ENCODE measurements at places on chromosomes 2 and 18. TPM values are rescaled to one million over a fixed set of nuclear protein-coding genes. Genes with fewer than 3 reads are reported as not detected.
A peak's percentile ranks its signal among the peaks of the same experiment; 100 is the strongest.

DNA sequence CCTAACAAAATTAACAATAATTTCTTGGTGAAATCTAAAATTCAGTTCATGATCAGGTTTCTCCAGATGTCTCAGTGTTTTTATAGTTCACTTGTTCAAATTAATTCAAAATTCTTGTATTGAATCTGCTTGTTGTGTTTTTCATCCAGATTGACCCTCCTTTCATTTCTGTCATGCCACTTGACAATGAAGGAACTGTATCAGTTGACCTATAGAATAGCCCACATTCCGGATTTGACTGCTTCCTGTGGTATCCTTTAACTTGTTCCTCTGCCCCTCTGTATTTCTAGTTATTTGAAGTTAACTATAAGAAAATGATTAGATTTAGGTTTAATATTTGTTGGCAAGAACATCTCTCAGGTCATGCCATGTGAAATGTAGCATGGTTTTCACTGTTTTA, 53.3 kb downstream of the TWSG1 start:
- no peak for DNase-seq

DNA sequence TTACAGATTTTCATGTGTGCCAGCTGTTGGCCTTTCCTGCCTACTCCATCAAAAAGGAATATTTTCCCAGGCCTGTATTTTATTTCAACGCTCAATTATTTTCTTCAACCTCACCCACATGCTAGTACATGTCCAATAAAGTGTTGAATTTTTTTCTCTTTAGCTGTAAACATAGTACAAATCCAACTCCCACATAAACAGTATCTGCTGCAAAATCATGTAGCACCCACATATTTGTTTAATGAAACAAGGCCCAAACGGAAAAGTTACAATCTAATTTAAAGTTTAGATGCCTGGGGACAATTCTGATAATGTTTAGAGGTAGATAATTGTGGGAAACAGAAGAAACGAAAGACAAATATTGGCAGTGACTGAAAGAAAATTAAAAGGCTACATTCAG, 275.4 kb upstream of the ACVR2A start:
- DNase-seq, result no peak

DNA sequence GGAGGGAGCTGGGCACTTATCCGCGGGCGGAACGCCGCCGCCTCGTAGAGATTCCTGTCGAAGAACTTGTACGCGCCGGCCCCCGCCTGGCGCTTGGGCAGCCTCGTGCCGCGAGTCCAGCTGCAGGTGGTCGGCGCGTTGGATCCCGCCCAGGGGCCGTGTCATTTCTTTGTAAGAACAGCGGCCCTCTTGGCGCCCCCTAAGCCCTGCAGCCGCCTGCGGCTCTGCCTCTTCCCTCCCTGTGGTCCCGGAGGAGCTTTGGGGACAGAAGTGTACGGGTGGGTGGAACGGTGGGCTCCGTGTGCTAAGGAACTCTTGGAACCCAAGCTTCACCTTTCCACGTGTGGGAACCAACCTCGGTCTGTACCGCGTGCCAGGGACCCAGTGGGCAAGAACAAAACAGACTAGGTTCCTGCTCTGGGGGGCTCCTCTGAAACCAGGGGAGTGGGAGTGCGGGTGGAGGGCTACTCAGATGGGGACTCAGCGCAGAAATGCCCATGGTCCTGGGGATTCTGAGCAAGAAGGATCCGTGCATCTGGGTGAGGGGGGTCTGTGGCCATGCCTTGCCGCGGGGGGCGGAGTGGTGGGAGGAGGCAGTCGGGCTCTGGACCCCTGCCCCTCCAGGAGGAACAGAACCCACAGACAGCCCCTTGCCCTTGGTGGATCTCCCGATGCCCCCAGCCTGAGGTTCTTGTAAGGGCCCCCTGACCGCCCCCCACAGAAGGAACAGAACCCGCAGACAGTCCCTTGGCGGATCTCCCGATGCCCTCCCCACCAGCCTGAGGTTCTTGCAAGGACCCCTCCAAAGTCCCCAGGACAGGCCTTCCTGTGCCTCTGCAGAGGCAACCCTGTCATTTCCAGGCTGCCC, 1.5 kb downstream of the GPC1 start:
- DNase-seq, result peak; percentile 39

GRCh38 chr2:96930351-96931010, 55.9 kb downstream of the FAM178B start:
- no peak for DNase-seq

GRCh38 chr2:86557836-86558235, 5.4 kb downstream of the CHMP3 start:
- DNase-seq, result no peak

DNA sequence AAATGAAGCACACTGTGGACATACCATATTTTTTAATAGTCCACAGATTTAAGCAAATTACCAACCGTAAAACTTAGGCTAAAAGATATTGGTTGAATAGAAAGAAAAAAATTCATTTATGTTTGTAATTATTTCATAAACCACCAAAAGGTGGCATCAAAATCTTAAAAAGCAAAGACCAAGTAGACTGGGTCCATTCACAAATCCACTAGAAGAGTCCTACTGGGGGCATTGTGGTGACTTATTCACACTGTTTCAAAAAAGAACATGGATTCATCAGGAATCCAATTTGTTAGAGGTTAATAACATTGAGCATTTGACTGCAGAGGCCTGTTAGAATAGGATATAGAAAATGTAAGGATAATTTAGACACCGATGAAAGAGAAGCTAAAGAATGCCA, 194.9 kb upstream of the KYNU start:
- no peak for DNase-seq

GRCh38 chr2:179861027-179861415, 391 bp downstream of the ZNF385B start:
- peak; percentile 36 for DNase-seq

DNA sequence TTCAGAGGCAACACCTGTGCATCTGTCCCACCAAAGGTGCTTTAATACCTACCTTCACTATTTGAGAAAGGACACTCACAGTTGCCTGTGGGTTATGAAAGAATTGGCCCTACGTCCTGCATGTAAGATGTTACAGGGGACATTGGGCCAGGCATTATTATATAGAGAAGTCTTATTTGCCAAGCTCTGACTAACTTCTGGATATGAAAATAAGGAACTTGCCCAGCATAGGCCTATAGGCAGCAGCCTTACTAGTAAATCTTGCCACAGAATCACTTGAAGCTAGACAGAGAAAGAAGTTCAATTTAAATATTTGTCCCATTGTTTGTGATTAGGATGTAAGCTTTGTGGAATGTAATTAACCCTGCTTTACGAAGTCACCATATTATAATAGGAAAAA, 41.7 kb downstream of the NLRC4 start:
- DNase-seq, result no peak

DNA sequence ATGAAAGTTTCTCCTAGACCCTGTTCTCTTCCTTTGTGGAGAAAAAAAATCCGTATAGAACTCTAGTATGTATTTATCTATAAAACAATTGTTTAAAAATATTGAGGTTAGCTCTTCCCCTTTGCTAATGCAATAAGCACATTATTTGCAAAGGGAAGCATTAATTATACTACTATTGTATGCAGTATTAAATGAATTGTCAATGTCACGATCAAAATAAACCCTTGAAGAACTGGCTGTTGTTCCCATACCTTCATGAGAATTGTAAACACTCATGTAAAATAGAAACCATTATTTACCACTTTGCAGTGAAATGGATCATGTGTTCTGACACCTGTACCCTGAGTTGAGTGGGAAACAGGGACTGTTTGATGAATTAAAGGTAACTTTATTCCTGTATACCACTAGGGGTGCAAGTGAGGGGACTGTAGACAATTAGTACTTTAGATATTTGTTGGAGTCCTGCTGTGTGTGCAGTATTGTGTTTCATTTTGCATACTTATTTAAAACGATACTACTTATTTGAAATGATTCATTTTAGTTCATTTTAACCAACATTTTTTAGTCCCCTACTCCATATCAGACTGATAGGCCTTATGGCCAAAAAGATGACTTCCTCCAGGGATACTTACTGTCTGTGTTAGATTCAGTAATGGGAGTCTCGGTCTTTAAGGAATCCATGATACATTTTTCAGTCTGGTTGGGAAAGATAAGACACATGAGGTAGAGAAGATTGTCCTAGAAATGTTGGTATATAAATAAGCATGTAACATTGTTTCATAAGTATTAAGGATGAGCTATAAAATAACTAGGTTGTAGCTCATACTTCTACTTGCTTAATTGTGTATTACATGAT, 7.9 kb downstream of the PKP4 start:
- no peak for DNase-seq

Gene KCNG3
- 0.91 TPM for total RNA-seq

Gene GATA6
- total RNA-seq, result 42.3 TPM

Gene MROH2A
- not detected for total RNA-seq

Gene NT5DC4
- not detected for total RNA-seq

All from MG63 (cell line).